ENCODE measurements at places on chromosomes 1 and 21. TPM values are rescaled to one million over a fixed set of nuclear protein-coding genes. Genes with fewer than 3 reads are reported as not detected.

Gene NBPF4
- total RNA-seq: not detected

GRCh38 chr1:213268221-213268620 is 217.2 kb downstream of the RPS6KC1 start:
- no peak for DNase-seq

DNA sequence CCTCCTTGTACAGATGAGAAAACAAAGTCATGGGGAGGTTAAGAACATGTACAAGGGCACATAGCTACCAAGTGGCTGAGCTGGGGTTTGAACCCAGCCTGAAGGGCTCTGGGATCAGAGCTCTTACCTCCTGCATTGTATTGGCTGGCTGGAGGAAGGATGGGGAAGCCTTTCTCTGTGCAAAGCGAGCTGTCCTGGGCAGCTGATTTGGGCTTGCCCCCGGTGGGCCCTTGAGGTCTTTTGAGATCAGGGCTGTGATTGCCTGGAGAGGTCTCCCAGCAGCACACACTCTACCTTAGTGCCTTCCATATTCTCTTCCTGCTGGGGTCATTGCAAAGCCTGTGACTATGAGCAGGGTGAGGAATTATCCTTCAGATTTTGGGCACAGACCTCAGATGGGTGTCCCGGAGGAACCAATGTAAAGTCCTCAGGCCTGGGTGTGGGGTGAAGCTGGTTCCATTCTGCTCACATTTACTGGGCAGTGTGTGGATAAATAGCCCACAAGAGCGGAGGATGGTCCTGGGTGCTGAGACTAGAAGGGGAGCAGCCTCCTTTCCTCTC is 53.3 kb upstream of the EPS8L3 start:
- DNase-seq: no peak

Gene RLF
- 27.6 TPM for total RNA-seq

GRCh38 chr1:47231301-47232186 is 481 bp downstream of the TAL1 start:
- no peak for DNase-seq

DNA sequence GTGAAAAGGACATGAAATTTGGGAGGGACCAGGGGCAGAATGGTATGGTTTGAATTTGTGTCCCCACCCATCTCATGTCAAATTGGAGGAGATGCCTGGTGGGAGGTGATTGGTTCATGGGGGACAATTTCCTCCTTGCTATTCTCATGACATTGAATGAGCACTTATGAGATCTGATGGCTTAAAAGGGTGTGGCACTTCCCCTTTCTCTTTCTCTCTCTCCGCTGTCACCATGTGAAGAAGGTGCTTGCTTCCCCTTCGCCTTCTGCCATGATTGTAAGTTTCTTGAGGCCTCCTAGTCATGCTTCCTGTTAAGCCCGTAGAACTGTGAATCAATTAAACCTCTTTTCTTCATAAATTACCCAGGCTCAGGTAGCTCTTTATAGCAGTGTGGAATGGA is 7.6 kb upstream of the GBP4 start:
- DNase-seq: no peak

Gene UTS2
- not detected for total RNA-seq

Gene KRTAP19-3
- not detected for total RNA-seq

Gene RGS4
- total RNA-seq: 6.8 TPM

Gene SLAMF8
- 3.3 TPM for total RNA-seq

- no peak for DNase-seq
These were observed 50.8 kb downstream of the PAX7 start for GRCh38 chr1:18681423-18681835.

DNA sequence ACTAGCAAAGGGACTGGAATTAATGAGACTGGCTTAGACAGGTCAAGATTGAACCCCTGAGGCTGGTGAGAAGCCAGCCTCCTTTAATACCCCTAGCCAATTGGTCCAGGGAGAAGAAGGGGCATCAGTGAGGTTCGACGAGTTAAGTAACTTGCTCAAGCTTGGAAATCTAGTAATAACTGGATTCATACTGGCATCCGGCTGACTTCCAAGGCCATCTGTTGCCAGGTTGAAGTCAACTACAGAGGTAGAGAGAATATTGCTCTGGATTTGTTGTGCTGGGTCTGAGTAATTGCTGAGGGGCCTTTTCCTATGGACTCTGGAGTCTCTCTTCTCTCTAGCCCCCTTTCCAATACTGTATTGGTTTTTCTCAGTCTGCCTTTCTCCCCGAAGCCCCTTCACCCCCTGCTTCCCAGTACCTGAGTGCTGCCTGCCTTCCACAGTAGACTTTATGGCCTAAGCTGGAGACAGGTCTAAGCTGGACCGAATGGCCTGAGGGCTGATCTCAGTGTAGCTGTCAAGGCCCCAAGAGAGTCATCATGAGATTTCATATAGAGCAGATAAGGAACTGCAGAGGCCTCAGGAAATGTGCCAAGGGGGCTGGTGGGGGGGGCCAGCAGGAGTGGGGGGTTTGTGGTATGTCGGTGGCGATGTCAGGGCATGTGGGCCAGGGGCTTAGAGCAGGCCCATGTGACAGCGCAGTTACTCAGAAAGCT is 42.4 kb upstream of the IL19 start:
- no peak for DNase-seq

GRCh38 chr1:212701910-212702309 is 2.3 kb upstream of the BATF3 start:
- no peak for DNase-seq

DNA sequence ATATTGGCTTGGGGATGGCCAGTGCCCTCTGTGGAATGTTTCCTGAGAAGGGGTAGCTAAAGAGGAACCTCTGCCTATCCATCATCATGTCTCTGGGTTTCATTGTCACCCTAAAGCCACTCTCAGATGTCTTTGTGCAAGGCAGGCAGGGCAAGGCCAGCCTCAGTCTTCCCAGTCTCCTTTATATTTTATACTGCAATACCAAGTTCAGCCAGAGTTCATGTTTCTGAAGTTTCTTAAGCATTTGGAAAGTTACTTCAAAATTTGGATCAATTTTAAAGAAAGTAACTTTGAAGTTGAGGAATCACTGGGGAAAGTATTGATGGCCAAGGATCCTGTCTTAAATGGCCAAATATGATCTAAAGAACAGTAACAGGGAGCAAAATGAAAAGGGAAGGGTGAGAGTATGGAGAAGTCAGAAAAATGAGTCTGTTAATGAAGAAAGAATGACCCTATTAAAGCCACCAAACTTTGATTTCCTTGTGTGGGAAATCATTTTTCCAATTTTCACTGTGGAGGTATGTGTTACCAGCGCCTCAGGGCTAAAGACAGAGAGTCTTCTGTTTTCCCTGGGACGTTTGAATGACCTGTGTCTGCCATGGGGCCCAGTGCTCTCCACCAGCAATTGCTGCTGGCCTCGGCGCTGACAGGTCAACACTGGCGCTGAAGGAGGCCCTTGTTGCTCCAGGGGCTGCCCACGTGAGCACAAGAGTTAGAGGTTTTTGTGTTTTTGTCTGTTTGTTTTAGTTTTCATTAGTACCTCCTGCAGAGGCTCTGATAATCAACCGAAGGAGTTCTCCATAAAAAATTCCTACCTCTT is 93.9 kb downstream of the ATP5PO start:
- no peak for DNase-seq

DNA sequence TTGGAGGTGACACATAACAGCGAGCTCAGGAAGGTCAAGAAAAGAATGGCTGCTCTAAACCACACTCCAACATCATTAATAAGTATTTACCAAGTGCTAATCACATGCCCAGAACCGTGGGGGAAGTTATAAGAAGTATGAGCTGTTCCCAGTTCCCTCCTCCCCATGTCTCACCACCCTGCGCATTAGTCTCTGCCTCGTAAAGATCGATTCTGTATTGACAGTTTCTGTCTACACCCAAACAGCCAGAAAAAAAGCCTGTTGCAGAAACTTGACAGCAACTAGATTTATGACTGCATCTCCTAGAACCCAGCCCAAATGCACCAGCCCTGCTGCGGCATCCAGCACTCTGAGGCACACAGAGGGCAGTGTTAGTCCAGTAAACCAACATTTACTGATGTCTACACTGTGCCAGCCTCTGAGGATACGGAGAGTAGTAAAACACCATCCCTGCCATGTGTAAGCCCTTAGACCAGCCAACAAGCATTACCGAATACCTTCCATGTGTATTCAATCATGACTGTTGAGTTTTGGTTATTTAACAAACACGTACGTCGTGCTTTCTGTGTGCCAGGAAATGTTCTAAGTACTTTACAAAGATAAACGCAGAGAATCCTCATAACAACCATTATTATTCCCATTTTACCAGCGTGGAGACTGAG is 63.6 kb upstream of the ZBTB40 start:
- no peak for DNase-seq

Gene C4BPA
- not detected for total RNA-seq

Gene PDE9A
- 79.0 TPM for total RNA-seq

GRCh38 chr1:244437086-244437468 is 14.6 kb downstream of the ADSS2 start:
- DNase-seq: no peak

Gene KCNK2
- 3.2 TPM for total RNA-seq

GRCh38 chr1:234912548-234913277 is 215.9 kb downstream of the TOMM20 start:
- DNase-seq: peak; percentile 66

DNA sequence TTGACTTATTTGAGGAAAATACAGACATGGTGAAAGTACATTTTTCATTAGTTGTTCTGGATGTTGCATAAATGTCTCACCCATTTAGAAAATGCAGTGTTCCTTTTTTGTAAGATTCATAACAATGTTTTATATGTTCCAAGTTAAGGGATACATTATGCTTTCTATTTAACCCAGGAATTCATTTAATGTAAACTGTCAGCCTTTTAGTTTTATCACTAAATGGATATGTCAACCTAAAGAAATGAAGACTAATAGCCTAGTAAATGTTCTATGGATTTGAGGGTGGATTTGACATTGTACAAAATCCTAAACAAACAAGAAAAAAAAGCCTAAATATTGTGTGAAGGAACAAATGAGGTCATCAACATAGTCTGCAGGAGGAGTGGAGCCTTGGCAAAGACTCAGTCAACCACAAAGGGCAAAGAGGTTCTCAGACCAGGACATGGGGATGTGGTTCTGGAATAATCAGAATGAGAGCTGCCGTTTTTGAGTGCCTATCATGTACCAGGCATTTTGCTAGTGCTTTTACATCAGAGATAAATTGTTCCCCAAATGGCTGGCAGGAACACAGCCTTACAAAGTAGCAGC is 8.8 kb upstream of the INSL5 start:
- DNase-seq: no peak

Gene ECM1
- 11.4 TPM for total RNA-seq

Gene LCE1D
- not detected for total RNA-seq

DNA sequence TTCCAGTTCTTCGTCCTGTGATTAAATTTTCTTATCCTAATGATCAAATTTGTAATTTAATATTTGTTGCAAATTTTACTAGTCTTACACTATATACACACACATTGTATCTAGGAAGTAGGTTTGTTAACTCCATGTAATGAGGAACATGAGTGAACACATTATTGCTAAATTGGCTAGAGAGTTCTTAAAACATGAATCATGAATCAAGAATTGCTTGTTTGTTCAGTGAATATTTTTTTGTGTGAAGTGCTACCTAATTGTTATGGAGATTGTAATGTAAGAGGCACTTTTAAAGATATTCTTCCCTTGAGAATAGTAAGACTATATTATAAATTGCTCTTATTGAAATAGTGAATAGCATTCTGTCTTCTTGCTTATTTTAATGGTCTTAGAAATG is 4.6 kb downstream of the GPSM2 start:
- DNase-seq: no peak

GRCh38 chr1:173431304-173432045 is 45.7 kb upstream of the PRDX6 start:
- DNase-seq: peak; percentile 93

DNA sequence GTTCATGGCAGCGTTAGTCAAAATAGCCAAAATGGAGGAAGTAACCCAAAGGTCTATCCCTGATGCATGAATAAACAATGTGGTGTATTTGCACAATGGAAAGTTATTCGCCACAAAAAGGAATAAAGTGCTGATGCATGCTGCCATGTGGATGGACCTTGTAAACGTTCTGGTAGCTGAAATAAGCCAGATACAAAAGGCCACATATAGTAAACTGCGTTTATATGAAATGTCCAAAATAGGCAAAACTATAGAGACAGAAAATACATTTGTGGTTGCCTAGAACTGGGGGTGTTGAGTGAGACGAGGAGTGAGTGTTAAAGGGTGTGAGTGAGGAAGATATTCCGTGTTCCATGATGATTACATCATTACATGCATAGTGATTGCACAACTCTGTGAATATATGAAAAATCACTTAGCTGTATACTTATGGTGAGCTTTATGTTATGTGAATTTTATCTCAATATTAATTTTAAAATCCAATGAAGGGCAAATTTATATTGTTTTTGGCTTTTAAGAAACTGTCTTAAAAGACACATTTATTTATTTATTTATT is 321.3 kb downstream of the KIF26B start:
- no peak for DNase-seq

DNA sequence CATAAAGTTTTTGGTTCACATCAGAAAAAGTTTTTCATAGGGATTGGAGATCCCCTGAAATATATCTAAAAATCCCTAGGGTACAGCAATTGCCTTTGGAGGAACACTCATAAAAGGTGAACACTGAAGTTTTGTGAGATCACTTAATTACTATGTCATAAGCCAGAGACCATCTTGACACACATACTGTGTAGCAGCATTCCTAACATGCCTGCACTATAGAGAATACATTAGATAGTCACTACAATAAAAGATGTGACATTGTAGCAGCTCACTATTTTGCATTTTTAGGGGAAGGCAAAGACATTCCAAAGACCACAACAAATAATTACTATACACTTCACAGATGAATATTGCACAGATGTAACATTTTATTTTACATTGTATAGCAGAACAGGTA is 779.9 kb downstream of the KCNT2 start:
- DNase-seq: no peak

All from sigmoid colon (tissue), 7 donors.